Suprapubic skin (tissue), 4 donors: ENCODE measurements at places on chromosomes 6 and 20.

GRCh38 chr6:69427882-69428281 is 368.9 kb downstream of the LMBRD1 start:
- no peak for DNase-seq

- DNase-seq, result no peak
Observed at GRCh38 chr6:15790116-15790515, 127.3 kb upstream of the DTNBP1 start.

GRCh38 chr6:148987982-148988381 is 241.2 kb downstream of the UST start:
- no peak for DNase-seq

DNA sequence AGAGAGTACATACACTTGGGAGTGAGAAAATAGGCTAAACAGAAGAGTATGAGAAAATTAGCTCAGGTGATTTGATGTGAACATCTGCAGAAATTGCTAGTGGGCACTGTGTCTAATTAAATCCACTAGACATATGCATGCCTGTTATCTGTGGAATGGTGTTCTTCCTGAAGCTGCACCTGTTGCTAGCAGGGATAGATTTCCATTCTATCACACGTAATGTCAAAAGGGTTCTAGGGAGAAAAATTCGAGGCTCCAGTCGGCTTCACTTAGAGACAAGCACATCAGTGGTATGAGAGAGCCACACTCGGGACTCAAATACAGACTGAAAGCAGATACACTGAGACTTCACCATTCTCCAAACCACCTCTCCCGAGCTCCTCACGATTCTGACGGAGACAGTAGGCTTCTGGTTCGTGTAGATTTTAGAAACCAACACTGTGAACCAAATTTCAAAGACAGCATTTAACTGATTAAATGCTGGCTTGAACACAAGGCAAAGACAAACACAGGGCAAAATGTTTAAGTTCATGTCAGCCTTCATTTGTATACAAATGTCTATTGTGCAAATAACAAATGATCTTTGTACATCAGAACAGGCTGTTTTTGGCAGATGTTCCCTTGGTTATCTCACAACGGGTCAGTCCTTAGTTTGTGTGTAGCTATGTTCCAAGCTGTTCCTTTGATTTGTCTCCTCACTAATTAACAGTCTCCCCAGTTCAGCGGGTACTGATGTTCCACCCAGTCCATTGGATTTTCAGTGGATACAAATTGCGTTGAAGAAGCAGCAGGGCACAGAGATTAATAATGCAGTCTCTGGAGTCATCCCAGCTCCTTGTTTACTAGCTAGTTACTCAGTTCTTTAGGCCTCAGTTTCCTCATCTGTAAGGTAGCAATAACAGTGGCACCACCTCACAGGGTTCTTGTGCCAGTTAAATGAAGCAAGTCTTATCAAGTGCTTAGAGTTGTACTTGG is 131.0 kb upstream of the IFNGR1 start:
- DNase-seq, result no peak

GRCh38 chr6:90294614-90294988 is 2.0 kb downstream of the BACH2 start:
- no peak for DNase-seq

DNA sequence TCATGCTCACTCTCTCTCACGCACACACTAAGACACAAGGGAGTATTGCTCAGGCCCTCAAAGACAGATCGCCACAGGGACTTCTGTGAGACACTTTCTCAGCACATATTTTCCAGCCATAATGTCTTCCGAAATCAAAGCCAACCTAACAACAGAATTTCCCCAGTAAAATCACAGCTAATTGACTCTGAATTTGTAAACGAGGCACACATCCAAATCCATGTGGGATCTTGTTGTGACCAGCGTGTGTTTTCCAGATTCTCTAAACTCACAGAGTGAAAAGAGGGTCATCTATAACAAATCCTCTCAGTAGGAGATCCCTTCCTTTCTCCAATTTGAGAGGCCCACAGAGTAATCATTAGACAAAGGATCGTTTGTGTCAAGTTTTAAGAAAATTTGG is 280.4 kb downstream of the PACRG start:
- DNase-seq, result no peak

DNA sequence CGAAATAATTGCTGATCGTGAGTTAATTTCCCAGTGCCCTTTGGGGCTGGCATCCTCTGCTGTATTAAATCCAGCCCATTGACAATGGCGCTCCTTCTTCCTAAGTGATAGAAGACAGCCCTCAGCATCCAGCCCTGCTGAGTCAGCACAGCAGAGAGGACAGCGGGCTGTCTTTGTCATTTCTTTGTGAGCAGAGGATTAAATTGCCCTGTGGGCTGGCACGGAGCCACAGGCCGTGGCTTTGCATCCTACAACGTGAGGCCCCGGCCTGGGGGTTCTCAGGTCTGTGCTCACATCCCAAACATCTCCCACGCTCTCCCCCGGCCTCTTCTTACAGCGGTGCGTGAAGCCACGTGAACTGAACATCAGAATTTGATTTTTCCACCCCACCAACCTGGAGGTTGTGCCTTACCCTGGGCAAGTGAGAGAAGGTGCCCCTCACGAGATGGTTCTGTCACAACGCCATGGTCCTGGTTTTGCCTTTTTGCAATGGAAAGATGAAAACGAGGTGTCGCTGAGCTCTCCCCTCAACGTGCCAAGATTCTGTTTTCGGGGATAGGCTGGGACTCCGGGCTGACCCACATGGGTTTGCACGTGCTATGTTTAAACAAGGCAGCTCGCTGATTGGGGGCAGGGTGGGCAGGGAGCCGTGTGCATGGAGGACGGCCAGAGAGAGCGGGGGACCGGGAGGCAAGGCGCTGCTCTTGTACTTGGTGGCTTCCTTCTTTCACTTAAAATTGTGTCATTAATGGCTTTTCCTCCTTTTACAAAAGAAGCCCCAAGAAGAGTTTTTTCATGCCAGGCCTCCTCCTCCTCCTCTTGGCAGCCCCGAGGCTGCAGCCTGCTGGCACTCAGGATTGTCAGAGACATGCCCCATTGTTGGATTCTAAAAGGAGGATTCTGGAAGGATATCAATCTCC is 19.5 kb downstream of the CDH4 start:
- DNase-seq, result no peak

DNA sequence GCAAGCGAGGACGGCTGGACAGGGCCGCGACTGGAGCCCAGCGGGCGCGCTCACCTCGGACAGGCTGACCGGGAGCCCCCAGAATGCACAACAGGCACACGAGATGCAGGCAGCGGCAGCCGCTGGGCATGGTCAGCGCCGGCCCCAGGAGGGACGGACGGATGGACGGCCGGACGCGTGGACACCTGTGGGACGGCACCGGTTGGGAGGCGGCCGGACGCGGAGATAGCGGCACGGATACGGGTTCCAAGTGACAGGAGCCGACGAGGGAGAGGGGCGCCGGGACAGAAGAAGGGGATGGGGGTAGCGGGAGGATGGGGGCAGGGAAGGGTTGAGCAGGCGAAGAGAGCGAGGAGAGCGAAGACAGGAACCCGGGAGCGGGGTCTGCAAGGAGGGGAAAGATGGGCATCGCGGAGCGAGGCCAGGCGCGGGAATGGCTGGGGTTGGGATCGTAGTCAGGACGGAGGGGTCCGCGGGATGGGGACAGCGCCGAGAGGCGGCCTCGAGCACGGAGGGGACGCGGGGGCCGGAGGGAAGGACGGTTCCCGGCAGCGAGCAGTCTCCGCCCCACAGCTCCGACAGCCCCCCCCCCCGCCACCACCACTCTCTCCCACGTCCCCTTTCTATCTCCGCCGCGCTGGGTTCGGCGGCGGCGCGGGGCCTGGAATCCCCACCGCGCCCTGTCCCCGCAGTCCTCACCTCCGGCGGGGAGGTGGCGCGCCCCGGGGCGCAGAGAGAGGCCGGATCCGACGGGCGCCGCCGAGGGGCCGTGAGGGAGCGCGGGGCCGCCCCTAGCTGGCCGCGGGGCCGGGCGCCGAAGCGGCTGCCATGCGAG is 435 bp downstream of the DLK2 start:
- DNase-seq, result peak; percentile 92

DNA sequence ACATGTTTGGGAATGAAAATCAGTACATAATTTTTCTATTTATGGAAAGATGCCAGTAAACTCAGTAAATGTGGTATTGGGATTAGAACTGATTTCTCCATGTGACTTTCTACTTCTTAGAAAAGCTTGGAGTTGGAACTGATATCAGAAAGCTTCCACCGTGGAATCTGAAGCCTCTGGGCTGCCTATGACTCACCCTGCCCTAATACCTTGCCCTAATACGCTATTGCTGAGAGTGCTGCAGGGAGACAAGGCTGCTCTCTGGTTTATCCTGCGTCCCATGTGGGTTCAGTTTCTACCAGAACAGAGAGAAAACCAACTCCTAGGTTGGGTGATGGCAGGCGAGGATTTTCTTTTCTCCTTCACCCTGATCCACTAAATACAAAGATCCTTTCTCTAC is 3.3 kb upstream of the STMND1 start:
- DNase-seq, result no peak

DNA sequence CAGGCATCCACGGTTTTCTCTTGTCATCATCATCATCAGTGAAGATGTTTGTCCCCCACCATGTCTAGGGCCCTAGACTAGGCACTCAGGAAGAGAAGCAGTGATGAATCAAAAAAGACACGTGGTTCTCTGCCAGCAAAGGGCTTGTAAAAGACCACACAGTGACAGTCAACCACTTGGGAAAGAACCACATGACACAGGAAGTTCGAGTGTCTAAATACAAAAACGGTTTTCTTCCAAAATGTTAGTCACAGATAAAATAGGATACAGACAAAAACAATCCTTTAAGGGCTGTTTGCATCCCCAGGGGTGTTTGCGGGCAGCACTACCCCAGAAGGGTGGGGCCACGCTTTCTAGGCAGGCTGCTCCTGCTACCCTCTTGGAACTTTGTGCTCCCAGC is 356.8 kb upstream of the AGPAT4 start:
- DNase-seq, result no peak

- no peak for DNase-seq
Observed at GRCh38 chr6:125304970-125305660, 3.3 kb upstream of the HDDC2 start.

DNA sequence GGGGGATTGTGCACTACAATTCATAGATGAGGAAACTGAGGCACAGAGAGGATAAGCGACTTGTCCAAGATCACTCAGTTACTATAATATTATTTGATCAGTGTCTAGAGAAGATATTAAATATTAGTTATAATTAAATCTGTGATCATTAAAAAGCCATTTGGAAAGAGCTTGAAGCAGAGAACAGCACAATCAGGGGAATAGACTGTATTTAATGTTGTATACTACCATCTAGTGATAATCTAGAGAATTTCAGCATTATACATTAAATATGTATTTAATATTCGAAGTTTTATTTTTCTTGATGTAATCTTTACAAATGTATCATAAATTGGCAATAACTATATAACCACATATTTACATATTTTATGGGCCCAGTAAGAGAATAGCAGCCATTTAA is 20.1 kb upstream of the MTCL3 start:
- DNase-seq, result no peak

- no peak for DNase-seq
Observed at GRCh38 chr6:105459049-105459448, 56.2 kb upstream of the PREP start.

GRCh38 chr6:89596056-89596455 is 42.5 kb downstream of the LYRM2 start:
- no peak for DNase-seq

DNA sequence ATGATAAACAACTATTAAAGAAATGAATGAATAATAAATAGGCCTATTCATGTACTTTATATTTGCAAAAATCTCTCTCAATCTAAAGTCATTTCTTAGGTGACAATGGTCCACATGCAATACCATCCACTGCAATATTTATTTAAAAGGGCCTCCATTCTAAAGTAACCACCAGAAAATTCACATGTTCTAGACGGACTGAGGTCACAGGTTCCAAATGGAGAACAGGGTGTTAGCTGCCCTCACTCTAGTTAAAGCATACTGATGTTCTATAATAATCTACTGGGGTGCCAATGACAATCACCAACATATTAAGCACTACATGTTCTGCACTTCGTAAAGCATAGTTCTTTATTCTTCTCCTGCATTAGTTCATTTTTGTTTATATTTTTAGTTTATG is 1.2 kb downstream of the HBS1L start:
- no peak for DNase-seq

- DNase-seq, result no peak
Observed at GRCh38 chr6:80638213-80639055, 532.0 kb downstream of the BCKDHB start.

GRCh38 chr20:15937179-15937578 is 636.1 kb downstream of the KIF16B start:
- DNase-seq, result no peak

DNA sequence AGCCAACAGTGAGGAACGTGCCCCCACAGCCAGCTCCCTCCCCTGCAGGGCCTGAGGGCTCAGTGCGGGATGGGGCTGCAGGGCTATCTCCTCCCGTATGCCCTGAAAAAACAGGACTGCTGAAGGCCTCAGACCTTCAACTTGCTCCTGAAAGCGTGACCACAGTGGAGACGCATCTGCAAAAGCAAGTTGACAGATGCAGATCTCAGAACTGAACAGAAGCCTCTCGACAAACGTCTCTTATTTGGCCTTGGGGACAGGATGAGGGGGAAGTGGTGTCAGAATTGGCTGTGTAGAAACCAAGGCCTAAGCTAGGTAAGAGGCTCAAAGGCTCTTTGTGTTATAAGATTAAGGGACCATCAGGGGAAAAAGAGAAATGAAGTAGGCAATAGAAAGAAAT is 120.7 kb upstream of the SLC22A23 start:
- no peak for DNase-seq

DNA sequence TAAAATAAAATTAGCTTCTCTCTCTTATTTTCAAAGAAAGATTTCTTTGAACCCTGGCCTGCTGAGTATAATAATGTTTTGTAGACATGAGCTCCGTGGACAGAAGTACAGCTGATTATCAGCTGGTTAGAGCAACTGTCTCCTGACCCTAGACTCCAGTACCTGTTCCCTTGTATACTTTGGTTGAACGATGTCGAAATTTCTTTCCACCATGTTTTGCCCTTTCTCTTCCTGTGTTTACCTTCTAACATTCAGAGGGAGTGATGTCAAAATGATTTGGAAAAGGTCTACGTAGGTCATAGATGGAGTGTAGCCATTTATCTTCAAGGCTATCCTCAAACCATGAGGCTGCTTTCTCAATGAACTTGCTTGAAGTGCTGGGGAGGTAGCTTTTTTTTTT is 16.8 kb upstream of the ADTRP start:
- DNase-seq, result no peak

DNA sequence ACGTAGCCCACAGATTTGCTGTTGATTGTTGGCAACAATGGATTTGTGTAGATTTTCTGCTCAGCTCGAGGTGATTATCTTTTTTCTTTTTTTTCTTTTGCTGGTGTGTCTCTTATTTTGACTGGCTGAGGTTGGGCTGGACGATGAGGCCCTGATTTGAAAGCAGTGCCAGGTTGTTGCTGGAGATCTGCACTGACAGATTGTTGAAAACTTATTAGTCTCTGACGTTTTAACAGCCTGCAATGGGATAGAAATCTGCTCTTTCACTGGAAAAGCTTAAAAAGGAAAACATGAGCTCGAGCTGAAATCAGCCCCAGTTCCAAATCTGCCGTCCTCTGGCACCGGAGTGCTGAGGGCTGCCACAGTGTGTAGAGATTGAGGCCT is 87.7 kb downstream of the PDE7B start:
- DNase-seq, result no peak

GRCh38 chr6:18585032-18585573 is 198.0 kb downstream of the RNF144B start:
- DNase-seq, result no peak

- no peak for DNase-seq
Observed at GRCh38 chr20:3156811-3157619, 2.6 kb downstream of the FASTKD5 start.
